Activated CD8-positive, alpha-beta T cell treated with anti-CD3 and anti-CD28 coated beads, Interleukin-2, amount 10 ng/mL, durations not matched to agents 7 days and 5 days (primary cell): ENCODE measurements at places on chromosomes 5 and 9.

DNA sequence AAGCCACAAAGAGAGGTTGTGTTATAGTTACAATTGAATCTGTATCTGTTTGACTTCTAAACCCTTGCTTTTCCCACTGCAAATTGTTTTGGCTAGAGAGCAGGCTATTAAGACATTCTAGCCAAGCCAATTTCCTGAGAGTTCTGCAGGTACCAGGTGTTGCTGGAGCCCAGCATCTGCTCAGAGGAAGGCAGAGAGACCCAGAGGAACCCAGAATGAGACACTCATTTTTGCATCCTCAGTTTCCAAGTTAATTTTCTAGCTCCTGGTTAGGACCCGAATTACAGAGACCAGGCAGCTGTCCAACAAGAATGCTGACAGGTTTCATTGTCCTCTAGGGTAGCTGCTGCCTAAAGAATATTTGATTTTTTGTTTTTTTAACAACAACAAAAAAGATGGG, 266.2 kb downstream of the TRIM32 start:
- no peak for DNase-seq

- no peak for DNase-seq
These were observed 327.4 kb downstream of the AGTPBP1 start for GRCh38 chr9:85414390-85414789.

DNA sequence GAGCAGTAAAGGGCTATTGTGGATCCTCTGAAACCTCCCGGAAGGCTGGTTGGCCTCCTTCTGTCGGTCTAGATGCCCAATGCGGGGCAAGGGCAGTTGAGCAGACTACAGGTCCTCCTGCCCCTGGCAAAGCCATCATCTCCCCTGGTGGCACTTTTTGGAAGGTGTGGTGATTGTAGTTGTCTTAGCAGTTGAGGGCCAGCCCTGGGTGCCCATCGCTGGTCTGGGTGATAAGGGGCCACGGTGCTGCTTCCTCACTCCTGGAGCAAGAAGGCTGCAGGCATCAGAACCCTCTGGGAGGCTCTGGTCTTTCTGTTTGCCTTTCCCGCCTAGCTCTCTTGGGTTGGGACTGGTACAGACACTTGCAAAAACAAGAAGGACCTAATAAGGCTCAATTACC, 63.8 kb downstream of the CYSTM1 start:
- DNase-seq = no peak

DNA sequence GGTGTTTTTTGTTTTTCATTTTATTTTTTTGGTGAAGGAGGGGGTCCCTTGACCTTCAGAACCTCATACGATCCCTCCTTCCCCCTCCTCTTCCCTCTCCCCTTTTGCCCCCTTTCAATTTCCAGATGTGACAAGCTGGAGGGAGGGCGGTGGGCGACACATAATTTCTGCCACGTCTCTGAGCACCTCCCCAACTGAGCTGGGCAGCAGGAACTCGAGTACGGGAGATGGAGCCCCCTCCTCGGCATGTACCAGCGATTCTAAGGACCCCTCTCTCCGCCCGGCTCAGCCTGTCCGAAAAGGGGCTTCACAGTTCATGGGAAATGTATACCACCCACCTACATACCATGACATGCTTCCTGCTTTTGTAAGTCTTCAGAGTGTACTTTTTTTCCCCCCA, 52.4 kb downstream of the PRRC2B start:
- DNase-seq = no peak

- no peak for DNase-seq
These were observed 412.7 kb downstream of the ACTL7B start for GRCh38 chr9:108443019-108443633.
